NCI-H1417 (cell line): ENCODE measurements at places on chromosomes 2 and 18.
A peak's percentile ranks its signal among the peaks of the same experiment; 100 is the strongest.

GRCh38 chr2:144505245-144505831, 14.6 kb downstream of the ZEB2 start:
- DNase-seq: no peak

DNA sequence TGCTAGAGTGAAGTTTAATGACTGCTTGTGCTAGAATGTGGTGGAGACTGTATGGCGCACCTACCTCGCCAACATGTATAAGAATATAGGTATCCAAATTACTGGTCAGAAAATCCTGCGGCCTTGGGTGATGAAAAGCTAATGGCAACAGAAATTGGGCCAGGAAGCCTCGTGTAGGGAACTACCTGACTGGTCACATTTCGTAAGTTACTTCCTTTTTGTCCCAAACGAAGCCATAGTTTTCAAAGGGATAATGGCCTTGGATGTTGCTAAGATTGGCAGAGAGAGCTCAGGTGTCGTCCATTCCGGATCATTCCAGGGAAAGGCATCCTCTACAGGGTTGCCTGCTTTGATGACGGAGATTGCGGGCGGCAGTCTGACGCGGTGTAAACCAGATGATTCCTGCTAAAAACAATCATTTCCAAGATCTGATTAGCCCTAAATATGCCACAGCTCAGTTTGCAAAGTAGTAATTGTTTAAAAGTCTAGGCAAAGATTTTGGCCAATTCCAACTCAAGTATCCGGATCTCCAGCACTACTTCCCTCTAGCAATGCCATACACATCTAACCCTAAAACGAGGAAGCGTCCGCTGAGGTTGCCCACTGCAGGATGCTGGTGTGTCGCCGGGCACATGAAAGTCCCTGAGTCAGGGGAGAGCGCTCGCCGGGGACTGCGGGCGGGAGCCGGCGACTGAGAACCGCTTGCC, 708 bp upstream of the MALT1 start:
- no peak for DNase-seq

- no peak for DNase-seq
Observed at GRCh38 chr2:105597806-105598803, 146.6 kb upstream of the NCK2 start.

GRCh38 chr2:100412881-100413321, 4.6 kb downstream of the CHST10 start:
- DNase-seq: peak; percentile 10

GRCh38 chr2:100228415-100228814, 86.0 kb upstream of the AFF3 start:
- DNase-seq: no peak

GRCh38 chr18:78619854-78620253, 359.8 kb upstream of the SALL3 start:
- no peak for DNase-seq
